Stimulated activated CD8-positive, alpha-beta memory T cell treated with anti-CD3 and anti-CD28 coated beads, Interleukin-4, amount 100 ng/mL, for 4 hours (primary cell): ENCODE measurements at places on chromosomes 16 and 17.

GRCh38 chr17:75341784-75342486 is 52.7 kb upstream of the SLC25A19 start:
- no peak for DNase-seq

- DNase-seq: no peak
Measured at GRCh38 chr16:87948119-87948545, 3.1 kb upstream of the BANP start.

DNA sequence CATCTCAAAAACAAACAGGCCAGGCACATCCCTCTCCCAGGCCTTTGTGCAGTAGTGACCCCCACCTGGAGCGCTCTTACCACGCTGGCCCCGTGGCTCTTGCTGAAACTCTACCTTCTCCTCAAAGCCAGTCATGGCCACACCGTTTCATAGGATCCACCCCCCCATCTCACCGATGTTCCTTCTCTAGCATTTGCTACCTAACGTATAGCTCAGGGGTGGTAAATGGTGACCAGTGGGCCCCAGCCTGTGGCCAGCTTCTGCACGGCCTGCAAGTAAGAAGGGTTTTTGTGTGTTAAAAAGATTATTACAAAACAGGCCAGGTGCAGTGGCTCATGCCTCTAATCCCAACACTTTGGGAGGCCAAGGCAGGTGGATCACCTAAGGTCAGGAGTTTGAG is 43.8 kb downstream of the RMI2 start:
- DNase-seq: no peak

- no peak for DNase-seq
Measured at GRCh38 chr17:78844301-78845005, 3.8 kb upstream of the USP36 start.

- DNase-seq: no peak
Measured at GRCh38 chr16:61243954-61244353, 792.3 kb downstream of the CDH8 start.

DNA sequence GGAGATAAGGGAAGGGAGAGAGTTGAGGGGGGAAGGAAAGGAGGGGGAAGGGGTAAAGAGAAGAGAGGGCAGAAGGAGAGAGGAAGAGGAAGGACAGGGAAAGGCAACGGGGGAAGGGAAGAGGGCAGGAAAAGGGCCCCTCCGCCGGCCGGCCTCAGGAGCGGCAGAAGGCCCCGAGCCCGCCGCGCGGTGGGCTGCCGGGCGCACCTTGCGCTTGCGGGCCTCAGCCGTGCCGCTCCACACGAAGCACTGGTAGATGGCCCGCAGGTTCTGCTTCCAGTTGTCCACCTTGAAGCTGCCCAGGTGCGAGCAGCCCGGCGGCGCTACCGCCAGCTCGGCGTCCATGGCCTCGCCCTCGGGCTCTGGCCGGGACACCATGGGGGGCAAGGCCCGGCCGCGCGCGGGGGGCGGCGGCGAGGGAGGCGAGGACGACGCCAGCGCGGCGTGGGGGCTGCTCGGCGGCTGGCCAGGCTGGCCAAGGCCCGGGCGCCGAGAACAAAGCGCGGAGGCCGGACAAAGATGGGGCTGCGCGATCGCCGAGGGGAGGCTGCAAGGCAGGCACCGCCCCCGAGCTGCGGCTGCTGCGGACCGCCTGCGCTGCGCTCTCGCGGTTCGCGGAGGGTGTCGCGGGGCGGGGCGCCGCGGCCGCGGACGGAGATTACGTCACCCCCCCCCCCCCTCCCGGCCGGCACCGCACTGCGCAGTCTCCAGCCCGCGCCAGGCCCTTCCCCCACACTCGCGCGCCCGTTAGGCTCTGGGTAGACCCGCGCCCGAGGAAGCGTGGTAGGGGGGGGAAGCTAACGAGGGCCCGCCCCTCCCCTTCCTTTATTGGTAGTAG is at the start of gene USP22:
USP22 (minus strand) TSS at position 554 of the 838 bp plus-strand sequence; CDS start at position 378, 176 bp downstream.
- DNase-seq: no peak

GRCh38 chr17:79192503-79193351 is 118.1 kb downstream of the ENGASE start:
- no peak for DNase-seq

- no peak for DNase-seq
Measured at GRCh38 chr16:55809851-55810250, 23.0 kb downstream of the CES1 start.

GRCh38 chr17:82734987-82735866 is at the start of gene FN3K:
FN3K (plus strand) TSS chr17:82735615; CDS start chr17:82735637, 22 bp downstream.
- no peak for DNase-seq

DNA sequence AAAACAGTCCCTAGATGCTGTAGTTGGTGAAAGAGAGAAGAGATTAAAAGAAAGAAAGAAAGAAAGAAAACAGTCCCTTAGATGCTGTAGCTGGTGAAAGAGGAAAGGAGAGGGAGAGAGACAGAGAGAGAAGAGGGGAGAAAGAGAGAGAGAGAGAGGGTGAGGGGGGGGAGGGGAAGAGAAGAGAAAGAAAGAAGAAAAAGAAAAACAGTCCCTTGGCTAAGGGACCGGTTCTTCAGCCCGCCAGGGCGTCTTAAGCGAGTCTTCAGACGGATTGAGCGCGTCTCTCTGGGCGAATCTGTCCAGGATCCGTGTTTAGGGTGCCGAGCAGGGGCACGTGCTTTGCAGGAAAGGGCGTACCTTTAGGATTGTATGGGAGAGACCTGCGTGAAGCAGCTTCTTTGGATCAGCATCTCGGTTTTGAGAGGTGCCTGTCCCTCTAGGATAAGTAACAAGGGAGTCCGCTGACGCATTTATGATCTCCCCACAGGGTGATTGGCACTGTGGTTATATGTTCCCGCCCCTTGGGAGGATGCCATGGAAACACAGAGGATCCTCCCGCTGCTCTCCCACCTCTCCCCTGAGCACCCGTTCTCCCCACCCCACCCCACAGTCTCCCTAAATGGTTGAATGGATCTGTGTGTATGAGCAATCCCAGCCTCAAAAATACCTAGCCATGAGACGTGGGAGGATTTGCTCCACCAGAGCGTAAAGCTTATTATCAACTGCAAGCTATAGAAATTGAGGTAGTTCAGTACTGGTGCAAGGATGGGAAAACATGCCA is 16.7 kb downstream of the GNGT2 start:
- DNase-seq: no peak

GRCh38 chr16:50909831-50910735 is 168.2 kb downstream of the CYLD start:
- no peak for DNase-seq

DNA sequence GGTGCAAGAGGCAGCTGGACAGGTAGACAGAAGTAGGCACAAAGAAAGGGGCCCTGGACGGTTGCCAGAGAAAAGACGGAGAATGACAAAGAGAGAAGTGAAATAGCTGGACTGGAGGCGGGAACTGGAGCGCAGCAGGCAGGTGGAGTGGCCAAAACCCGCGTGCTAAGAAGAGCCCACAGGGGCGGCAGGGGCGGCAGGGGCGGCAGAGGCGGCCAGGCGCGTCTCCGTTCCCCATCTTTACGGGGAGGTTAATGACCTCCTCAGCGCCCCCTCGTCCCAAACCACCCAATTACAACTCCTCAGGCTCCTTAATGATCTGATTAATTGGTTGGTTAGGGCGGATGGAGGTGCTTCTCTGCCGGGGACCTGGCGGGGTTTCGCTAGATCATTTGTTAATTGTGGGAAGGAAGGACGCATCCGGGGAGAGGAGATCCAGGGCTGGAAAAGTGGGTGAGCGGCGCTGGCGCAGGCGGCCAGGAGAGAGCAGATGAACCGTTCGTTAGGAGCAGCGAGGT is 15.4 kb upstream of the HOXB9 start:
- DNase-seq: no peak

DNA sequence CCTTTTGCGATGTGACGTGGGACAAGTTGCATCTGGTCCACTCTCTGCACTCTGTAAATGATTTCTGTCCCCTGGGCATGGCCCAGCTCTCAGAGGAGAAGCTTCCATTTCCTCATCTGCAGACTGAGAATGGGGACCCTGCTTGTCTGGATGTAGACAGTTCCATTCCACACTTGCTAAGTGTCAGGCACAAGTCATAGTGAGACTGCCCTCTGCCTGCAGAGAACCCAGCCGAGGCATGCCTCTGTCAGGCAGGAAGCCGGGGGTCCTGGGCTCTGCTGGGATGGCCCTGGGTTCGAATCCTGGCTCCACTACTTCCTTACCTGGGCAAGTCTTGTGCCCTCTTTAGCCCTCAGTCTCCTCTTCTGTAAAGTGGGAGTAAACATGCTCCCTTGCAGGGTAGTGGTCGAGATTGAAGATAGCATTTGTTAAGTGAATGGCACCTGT is 4.1 kb downstream of the MAP2K3 start:
- DNase-seq: no peak

- no peak for DNase-seq
Measured at GRCh38 chr16:75433732-75434413, 570 bp upstream of the CFDP1 start.

GRCh38 chr17:52957411-52957810 is 798.9 kb upstream of the CA10 start:
- DNase-seq: no peak

DNA sequence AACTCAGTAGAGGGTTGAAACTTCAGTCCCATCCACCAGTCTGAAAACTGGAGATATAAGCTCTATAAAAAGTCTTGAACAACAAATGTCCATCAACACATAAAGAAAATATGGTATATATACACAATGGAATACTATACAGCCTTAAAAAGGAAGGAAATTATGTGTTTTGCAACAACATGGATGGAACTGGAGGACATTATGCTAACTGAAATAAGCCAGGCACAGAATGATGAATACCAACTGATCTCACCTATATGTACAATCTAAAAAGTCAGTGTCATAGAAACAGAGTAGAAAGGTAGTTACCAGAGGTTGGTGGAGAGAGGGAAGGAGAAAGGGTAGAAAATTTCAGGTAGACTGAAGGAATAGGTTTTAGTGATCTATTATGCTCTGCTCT is 438.1 kb downstream of the CA10 start:
- no peak for DNase-seq

DNA sequence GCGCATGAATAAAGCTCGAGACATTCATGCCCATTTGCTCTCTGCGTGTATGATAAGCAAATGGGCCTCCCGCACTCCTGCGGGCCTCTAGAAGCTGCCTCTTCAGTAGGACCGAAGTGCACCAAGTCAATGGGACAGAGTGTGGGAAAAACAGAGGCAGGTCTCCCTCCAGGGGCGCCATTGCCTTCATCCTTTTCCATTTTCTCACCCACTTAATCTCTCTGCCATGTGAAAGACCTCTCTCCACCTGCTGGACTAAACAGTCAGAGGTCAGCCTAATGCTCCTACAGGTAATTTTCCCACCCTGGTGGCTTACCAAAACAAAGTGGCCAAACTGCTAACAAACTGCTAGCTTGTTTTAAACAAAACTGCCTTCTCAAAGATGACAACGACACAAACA is 210.9 kb downstream of the ZFHX3 start:
- DNase-seq: no peak

DNA sequence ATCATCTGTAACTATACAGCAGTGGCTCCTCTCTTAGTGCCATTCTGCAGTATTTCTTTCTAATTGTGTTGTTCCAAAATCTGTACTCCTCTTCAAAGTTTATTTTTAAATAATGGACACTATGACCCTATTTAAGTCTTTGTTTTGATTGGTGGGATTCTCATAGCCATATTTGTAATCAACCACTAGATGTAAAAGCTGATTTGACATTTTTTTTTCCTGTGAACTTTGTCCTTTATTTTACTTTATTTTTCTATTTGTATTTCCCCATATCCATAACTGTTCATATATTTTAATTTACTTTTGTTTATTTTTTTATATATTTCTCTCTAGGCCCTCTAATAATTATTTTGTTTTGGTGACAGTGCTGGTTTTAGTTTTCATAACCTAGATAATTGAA is 544.4 kb downstream of the KCNJ2 start:
- no peak for DNase-seq

- DNase-seq: no peak
Measured at GRCh38 chr17:5952518-5952917, 117.7 kb upstream of the WSCD1 start.

DNA sequence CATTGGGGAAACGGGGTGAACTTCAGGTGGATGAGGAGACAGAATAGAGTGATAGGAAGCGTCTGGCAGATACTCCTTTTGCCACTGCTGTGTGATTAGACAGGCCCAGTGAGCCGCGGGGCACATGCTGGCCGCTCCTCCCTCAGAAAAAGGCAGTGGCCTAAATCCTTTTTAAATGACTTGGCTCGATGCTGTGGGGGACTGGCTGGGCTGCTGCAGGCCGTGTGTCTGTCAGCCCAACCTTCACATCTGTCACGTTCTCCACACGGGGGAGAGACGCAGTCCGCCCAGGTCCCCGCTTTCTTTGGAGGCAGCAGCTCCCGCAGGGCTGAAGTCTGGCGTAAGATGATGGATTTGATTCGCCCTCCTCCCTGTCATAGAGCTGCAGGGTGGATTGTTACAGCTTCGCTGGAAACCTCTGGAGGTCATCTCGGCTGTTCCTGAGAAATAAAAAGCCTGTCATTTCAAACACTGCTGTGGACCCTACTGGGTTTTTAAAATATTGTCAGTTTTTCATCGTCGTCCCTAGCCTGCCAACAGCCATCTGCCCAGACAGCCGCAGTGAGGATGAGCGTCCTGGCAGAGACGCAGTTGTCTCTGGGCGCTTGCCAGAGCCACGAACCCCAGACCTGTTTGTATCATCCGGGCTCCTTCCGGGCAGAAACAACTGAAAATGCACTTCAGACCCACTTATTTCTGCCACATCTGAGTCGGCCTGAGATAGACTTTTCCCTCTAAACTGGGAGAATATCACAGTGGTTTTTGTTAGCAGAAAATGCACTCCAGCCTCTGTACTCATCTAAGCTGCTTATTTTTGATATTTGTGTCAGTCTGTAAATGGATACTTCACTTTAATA is 7.0 kb upstream of the TMEM235 start:
- DNase-seq: no peak

GRCh38 chr16:67967958-67968399 is 458 bp downstream of the SLC12A4 start:
- no peak for DNase-seq

DNA sequence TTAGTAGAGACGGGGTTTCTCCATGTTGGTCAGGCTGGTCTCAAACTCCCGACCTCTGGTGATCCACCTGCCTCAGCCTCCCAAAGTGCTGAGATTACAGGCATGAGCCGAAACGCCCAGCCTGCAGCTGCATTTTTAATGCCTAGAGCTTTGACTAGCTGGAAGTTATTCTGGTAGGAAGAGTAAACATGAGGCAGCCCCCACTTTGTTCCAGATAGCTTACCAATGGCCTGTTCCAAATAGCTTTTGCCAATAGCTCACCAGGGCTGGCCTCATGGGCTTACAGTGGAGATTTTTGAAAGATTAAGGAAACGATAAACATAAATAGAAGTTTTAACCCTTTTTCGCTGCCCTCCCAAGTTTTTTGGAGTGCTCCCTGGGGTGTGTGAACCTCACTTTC is 9.8 kb downstream of the TRPV2 start:
- DNase-seq: no peak

GRCh38 chr17:1979182-1979985 is 45.8 kb downstream of the RTN4RL1 start:
- no peak for DNase-seq

GRCh38 chr16:661184-661821 is 6.6 kb upstream of the RHOT2 start:
- no peak for DNase-seq
